Stimulated activated CD8-positive, alpha-beta memory T cell treated with anti-CD3 and anti-CD28 coated beads, Interleukin-7, amount 100 ng/mL, for 1 hour (primary cell): ENCODE measurements at places on chromosomes 1 and 21.

- DNase-seq = no peak
Observed at GRCh38 chr1:203497269-203497777, 3.4 kb downstream of the OPTC start.

- no peak for DNase-seq
Observed at GRCh38 chr1:167431261-167431908, 86.9 kb downstream of the CD247 start.

GRCh38 chr1:179077396-179077795 is 4.5 kb upstream of the TOR3A start:
- DNase-seq = no peak

DNA sequence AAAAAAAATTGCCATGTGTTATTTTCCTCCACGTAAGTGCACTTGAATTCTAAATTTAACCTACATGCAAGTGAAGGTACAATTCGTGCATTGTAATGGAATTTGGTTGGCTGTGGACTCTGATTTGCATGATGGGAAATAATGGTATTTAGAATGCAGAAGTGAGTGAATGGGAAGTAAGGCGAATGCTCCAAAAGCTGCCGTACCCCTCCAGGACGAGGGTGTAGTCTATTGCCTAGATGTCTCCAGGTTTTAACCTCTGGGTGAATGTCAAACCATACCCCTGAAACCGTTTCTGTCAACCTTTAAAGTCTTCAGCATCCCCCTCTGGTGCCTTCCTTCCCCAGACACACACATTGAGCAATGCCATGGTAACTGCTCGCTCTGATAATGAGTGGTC is 44.5 kb downstream of the KIAA0040 start:
- DNase-seq = no peak

DNA sequence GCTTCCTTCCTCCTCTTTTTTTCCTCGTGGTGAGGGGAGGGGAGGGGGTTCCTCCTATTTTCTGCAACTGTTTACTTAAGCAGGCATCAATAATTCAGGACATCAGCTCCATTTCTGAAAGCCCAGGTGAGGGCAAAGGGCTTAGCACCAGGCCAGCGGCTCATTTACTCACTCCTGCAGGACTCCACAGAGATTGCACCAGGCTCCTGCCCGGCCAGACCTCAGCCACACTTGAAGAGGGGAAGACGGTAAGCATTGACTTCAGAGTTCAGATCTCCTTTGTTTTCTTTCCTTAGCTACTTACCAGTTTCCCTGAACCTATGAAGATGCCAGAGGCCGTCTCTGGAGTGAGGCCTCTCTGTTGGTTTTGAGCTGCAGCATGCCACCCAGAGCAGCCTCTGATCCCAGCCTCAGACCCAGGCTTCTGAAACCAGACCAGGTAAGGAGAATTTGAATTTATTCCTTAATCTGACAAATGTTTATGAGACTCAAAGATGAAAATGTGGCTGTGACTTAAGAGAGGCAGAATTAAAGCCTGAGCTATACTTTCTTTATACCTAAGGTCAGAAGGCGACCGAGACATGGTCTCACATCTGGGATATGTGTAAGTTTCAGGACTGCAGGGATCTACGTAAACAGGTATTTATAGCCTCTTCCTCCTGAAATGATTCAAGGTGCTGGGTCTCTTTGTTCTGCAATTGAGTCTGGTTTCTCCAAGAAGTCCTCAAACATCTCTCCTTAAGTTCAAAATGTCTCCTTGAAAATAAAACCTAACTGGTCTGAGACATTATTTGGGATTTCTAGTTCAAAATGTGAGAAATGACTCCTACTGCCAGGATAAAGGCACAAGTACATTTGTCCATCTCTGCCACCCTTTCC is 272.5 kb upstream of the RUNX1 start:
- no peak for DNase-seq

DNA sequence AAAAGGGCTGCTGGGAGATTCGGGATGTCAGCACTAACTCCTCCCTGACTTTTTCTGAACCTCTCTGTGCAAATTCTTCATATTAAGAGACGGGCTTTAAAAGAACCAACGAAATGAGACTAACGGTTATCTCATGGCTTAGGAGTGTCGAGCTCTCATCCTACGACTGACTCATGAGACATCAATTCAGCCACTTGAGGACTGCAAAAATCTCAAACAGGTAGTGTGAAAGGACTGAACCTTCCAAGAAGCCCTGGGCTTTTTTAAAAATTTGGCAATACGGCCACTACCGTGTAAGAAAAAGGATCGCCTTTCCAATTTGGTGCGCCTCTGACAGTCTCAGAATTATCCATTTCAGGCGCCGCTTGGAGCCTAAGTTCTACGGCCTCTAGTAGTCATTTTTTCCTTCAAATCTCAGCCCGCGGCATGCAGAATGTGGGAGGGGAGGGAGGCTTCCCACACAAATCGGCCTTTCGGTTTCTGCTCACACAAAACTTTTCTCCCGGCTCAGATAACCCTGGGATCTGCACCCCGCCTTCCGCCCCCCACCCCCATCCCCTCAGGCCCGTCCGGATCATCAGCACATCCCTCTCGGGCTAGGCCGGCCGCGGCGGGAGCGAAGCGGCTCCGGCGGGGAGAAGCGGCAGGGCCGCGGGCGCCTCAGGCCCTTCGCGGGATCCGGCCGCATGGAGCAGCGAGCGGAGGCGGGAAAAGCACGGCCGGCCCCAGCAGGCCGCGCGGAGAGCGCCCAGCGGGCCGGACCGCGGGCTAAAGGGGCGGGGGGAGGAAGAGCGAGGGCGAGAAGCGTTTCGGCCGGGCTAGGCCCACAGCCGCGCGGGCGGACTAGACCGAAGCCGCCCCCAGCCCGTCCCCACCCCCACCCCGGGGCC is 618 bp downstream of the HNRNPR start:
- no peak for DNase-seq

DNA sequence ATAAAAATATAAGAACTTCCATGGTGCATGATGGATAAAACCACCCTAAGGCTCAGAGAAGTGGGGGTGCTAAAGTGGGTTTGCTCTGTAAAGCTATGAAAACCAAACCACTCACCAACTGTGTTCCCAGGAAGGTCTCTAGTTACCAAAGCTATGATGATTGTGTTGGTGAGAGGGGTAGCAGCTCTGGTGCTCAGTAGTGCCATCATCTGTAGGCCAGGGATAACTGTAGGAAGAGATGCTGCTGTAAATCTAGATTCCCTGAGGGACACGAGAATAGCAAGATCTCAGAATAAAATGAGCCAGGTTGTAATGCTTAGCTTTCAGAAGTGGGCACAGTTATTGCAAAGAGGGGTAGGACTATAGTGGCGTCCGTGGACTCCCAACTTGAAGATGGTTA is 124.5 kb downstream of the GREM2 start:
- DNase-seq = no peak

GRCh38 chr21:43986544-43987451 is 25.3 kb upstream of the TRAPPC10 start:
- no peak for DNase-seq

DNA sequence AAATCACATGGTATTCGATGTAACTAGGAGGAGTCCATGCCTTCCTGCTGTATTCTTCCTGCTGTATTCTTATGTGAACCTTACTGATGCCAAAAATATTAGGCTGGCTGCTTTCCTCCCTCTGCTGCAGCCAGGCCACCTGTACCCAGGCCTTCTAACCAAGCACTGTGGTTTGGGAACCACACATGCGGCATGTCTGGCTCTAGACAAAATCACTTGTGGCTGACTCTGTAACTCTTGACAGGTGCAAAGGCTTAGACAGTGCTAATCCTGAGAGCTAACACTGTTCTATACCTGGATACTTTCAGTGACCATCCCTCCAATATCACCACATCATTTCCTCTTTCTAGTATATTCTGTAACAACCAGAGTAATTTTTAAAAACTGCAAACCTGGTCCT is 67.7 kb downstream of the PCP4 start:
- DNase-seq = no peak
